ENCODE measurements at places on chromosomes 2 and 18. TPM values are rescaled to one million over a fixed set of nuclear protein-coding genes. Genes with fewer than 3 reads are reported as not detected.

Gene GAD1
- total RNA-seq = not detected

Gene CYP1B1
- total RNA-seq = 22.1 TPM

Gene OR6B2
- total RNA-seq = not detected

Gene IL1B
- total RNA-seq = 0.09 TPM
